NCI-H1105 (cell line): ENCODE measurements at places on chromosomes 1 and 21.

DNA sequence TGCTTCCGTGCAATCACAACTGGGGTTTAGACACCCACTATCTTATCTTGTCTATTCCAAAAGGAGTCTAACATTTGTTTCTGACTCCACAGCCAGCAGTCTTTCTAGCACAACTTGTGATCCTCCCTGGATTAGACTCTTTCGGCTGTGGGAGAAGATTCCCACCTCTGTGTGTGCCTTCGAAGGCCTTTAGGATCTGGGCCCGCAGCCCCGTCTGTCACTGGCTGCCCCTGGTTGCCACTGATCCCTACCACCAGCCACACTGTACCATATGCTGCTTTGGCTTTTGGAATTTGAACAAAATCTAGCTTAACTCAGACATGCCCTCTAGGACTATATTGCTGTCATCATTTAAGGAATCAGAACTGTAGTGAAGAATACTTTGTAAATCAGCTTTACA is 18.0 kb downstream of the NTPCR start:
- no peak for DNase-seq

DNA sequence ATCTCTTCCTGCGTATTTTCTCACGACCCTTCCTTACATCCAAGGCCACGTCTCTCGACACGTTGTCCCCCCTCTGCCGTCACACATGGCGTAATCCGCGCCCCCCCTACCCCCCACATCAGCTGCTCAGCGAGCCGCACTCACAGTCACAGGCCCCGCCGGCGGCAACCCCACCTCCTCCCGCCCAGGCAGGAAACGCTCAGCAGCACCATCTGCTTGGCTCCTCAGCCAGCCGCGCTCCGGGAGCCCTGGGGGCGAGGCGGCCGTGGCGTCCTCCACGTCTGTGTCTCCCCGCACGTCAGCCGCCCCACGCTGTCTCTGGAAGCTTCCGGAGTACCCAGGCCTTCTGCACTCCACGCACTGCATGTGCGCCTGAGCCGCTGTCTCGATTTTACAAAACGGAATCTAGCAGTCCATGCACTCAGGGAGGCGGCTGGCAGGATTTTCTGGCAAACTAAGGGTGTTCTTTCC is 64.6 kb downstream of the SIK1 start:
- DNase-seq = no peak

DNA sequence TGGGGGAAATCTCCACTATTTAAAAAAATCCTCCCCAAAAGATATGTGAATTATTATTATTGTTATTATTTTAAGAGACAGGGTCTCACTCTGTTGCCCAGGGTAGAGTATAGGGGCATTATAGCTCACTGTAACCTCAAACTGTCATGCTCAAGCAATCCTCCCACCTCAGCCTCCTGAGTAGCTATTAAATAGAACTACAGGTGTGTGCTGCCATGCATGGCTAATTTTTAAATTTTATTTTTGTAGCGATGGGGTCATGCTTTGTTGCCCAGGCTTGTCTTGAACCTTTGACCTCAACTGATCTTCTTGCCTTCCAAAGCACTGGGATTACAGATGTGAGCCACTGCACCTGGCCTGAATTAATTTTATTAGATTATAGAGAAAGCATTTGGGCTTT is 116.8 kb downstream of the RABGAP1L start:
- DNase-seq = no peak

- DNase-seq = no peak
Measured at GRCh38 chr1:237858992-237859391, 31.7 kb downstream of the ZP4 start.

DNA sequence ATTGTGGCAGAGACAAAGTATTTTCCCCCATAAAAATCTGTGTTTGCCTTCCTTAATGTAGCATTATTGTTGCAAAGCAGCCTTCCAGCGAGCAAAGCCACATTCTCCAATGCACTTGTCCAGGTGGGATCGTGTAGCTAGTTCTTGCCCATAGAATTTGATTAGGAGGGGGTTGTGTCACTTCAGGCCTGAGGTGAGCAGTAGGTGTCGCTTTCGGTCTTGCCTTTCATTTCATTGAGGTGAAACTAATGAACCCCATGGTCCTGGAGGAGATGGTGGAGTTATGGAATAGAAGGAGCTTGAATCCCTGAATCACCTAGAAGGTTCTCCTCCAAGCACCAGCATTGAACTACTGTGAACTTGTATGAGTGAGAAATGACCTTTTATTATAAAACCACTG is 318.9 kb upstream of the PBX1 start:
- DNase-seq = no peak

GRCh38 chr1:228218513-228219244 is 10.8 kb downstream of the OBSCN start:
- DNase-seq = no peak

DNA sequence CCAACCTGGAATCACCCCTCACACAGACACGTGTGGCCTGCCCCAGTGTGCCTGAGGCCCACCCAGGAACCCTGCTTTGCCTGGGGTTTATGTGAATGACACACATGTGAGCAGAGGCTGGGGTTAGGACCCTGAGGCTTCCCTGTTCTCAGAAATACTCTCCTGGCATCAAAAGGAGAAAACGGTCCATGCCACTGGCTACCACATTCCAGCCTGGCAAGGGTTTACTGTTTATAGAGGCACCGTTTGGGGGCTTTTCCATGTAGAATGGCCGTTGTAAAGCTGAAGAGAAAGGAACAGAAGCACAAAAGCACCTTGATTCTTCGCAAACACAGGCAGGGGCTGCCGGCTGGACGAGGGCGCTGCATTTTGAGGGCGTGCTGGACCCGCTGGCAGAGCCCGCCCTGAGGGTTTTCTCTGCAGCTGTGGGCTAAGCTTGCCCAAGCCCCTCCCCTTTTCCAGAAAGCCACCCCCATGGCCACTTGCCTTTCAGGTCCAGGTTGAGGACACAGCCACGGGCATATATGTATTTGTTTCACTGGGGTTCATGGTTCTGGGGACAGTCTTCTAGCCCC is 13.0 kb downstream of the TFF3 start:
- DNase-seq = no peak

GRCh38 chr1:11211925-11212587 is 22.9 kb downstream of the ANGPTL7 start:
- DNase-seq = no peak

- DNase-seq = no peak
Measured at GRCh38 chr1:87044840-87045239, 130.4 kb downstream of the HS2ST1 start.

DNA sequence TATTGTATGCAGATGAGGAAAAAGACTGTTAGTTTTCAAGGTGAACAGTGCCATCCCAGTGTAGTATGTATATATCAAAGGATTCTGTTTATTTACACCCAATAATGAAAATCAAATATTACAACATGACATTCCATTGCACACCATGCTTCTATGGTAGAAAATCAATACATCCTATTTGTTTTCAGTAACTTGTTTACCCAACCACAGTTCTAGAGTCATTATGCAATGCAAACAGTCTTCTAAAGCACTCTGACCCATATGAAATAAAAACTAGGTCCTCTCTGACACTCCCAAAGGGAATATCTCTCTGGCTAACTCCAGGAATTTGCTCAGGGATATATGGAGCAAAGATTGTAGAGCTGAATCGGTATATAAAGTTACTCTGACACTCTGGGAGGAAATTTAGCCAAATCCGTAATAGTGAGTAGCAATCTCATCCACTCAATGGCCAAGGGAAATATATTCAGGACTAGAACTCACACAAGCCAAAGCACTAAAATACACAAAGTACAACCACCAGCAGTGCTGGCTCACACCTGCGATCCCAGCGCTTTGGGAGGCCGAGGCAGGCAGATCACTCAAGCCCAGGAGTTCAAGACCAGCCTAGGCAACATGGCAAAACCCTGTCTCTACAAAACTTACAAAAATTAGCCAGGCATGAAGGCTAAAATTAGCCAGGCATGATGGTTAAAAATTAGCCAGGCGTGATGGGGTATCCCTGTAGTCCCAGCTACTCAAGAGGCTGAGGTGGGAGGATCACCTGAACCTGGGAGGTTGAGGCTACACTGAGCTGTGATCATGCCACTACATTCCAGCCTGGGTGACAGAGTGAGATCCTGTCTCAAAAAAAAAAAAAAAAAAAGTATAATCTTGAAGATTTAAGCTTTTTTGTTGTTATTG is 75.2 kb downstream of the RERE start:
- DNase-seq = no peak

GRCh38 chr21:37868446-37869295 is 47.6 kb downstream of the KCNJ6 start:
- no peak for DNase-seq

DNA sequence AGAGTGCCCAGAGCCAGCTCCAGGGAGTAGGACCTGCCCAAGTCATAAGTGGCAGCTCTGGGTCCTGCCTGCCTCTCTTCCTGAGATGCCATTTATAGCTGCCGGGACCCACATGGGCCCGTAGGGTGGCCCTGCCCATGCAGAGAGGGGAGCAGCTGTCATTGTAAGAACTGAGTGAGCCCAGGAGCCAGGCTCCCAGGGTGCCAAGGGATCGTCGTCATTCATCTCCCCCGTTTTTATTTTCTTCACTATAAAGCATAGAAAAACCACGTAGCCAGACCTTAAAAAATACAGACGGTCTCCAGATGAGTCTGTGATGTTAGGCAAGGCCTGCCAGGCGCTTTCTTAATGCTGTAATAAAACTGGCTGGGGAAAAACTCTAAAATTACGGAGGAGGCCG is 90.7 kb downstream of the IGSF21 start:
- no peak for DNase-seq

- no peak for DNase-seq
Measured at GRCh38 chr21:35512346-35512745, 463.2 kb upstream of the RUNX1 start.
